ENCODE measurements at places on chromosomes 5 and 9. TPM values are rescaled to one million over a fixed set of nuclear protein-coding genes. Genes with fewer than 3 reads are reported as not detected.

DNA sequence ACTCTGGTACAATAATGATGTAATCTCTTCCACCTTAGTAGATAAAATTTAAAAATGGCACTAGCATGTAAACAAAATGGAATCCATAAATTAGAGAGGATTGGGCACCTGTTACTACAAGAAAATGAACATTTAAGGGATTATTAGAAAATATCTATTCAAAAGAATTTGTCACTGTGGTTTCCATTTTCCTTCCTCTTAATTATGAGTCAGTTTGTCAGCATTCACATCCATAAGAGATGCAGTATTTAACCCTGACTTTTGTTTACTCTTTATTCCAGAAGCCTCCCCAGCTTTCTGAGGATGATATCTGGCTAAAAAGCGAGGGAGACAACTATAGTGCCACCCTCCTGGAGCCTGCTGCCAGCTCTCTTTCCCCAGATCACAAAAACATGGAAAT, 72.1 kb downstream of the C9orf152 start:
- no peak for DNase-seq

GRCh38 chr5:160605266-160605665, 183.6 kb downstream of the PTTG1 start:
- DNase-seq: no peak

DNA sequence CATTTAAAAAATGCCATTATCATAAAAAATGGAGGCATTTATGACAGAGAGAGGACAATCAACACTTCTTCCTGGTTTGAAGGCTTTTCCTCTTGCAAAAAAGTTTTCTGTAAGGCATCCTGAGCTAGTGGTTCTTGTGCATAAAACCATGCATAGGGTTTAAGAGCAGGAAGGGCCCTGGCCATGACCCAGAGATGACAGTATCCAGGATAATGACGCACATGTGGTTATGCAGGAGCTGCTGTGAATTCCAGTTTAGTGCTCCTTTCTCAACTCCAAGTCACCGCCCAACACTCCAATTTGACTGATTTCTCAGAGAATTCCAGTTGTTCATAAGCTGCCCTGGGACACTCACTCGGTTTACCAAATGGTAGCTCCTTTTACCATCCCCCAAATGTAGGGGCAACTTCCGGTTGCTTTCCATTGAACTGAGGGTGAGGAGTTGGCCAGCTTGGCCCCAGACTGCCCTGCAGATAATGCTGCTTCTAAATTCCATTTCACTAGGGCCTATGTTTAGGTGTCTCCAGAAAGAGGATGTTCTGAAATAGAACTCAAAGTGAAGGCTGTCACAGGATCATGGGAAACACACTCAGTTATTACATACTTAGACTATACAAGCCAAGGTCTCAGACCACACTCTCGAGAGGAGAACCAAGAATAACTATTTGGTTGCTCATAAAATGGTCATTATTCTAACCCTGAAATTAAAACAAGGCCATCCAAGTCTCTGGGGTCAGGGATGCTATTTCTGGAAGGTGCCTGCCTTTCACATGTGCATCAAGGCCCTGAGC, 179.1 kb downstream of the SLIT3 start:
- no peak for DNase-seq

DNA sequence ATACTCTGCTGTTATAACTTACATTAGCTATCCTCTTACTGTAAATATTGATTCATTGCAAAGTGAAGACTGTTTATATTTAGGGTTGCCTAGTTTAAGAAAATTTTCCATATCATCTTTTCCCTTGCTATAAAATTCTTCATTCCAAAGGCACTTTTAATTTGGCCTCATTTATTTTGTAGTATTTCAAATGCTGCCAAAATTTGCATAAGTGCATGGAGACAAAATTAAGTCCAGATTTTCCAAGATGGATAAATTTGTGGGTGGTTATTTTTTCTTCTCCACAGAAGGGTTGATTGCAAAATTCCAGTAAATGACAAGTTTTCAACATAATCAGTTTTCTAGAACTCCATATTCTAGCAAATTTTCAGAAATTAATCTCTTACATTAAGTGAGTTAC, 141.5 kb upstream of the MTAP start:
- no peak for DNase-seq

GRCh38 chr5:119630752-119631440, 1.5 kb downstream of the FAM170A start:
- no peak for DNase-seq

Gene CNOT8
- 115 TPM for total RNA-seq

DNA sequence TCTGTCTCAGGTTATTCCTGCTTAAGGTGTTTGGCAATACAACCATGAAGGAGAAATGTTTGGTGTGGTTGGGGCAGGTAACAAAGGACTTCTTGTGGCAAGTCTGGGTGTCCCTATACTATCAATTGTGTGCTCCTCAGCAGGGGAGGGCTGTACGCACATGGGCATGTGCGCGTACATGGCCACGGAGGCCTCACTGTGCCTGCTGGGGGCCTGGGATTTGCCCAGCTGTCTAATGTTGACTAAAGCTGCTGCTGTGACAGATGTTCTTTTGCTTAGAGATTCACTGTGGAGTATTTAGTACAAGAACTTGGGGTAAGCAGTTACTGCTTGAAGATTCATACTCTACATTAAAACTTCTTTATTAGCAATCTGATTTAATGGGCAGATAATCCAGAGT, 97.5 kb downstream of the HSPA4 start:
- no peak for DNase-seq

All from natural killer cell (primary cell).